ENCODE measurements at places on chromosomes 1 and 21.

DNA sequence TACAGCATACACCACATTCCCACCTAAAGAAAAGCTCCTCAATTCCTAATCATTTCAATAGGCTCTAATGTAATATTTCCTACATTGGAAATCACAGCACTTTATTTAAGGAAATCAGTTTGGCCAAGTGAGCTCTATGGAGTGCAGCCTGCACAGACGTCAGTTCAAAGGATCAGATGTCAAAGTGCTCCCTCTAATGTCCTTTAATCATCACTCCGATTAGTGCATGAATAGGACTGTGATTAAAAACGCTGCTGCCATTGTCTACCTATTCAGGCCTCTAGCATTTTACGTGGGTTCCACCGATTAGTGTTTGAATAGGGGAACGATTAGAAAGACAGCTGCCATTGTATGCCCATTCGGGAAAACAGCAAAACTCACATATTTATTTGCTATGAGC is 50.2 kb downstream of the DPYD start:
- no peak for DNase-seq

DNA sequence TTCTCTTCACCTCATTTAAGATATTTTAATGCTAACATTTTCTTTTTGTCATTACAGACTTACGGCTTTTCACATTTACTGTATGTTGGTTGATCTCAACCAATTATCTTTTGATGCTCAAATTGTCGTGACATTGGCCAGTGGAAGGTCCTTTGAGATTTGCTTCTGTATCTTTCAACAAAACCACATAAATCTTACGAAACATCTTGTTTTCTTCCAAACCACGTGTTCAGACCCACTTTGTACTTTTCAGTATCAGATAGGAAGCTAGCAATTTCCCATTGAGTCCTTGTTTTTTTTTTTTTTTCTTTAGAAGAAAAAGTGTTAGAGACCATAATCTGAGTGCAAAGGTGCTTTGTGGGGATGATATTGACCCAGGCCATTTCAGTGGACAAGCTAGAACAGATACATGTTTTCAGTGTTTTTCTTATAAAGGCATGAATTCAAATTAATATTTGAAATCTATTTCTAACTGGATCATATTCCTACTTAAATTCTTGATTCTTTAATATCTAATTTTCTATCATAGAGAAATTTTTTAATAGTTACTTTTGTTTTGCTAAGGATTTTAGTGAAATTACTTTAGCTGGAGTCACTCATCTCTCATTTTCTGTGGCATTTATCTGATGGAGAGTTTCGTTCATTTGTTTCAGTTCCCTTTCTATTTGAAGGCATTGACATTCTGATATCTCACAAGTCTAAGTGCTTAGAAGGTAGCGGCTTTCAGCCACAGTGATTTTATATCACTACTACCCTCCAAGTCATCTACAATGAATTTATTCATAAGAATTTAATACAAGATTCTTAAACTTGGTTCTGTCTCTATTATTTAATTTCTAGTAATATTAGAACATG is 26.7 kb downstream of the ATG4C start:
- DNase-seq = no peak

- DNase-seq = no peak
Observed at GRCh38 chr1:211621447-211622198, 42.7 kb upstream of the SLC30A1 start.

DNA sequence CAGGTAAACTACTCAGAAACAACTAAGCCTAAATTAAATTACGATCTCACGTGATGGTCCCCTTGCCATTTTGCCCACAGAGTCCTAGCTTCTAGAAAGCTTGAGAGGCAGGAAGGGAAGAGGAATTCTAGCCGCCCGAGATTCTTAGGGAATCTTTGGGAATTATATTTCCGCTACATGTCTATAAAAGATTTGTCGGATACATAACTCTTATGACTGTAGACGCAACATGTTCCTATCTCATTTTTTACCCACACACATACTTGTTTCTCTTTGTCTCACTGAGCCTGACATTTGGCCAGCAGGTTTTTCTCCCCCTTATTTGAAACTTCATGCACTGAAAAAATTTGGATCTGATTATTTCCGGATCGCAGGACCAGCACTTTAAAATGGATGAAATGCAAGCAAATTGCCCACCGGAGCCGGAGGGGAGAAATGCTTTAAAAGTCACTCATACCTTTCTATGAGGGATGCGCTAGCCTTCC is 5.5 kb downstream of the GLIS1 start:
- no peak for DNase-seq

DNA sequence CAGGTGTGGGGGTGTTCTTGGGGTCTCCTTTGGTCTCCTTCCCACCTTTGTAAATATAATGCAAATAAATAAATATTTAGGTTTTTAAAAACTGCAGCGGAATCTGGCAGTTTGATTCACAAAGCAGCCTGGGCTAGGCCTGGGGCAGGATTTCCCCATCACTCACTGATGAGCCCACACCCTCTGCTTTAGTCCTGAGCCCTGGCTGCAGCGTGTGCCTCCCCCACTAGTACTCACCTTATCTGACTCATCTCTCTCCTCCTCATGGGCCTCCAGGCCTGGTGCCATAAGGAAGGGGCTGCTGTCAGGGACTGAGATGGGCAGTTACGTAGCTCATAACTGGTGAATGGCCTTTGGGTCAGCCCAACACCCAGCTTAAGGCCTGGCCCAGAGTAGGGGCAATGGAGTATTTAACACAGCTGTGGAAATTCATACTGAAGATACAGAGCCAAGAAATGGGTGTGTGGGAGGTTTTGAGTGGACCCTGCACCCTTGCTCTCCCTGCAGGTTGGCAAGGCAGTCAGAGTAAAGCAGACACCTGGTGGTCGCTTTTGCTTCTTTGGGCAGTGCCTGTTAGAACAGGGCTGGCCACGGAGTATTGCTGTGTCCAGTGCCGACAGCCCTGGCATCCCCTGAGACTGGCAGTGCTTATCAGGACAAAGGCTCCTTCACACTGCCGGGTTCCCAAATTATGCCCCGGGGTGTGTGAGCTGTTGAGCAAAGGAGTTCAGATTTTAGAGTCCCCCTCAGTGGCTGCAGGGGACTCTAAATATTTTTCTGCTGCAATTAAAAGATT is 39.7 kb downstream of the AZIN2 start:
- no peak for DNase-seq

DNA sequence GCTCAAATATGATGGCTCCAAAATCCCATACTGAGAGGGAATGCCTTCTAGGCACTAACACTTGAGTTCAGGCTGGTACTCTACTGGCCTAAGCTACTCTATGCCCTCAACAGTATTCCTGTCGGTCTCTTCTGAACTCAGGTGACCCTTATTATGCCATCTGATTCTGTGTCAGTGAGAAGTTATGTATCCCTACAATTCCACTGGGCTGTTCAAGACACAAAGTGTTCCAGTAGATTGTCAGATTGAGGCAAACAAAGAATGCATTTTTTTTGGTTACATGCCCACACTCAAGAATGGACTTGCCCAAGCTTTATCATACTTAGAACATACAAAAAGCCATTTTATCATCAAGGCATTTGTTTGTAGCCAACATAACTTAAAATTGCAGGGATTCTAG is 553.8 kb upstream of the PRMT6 start:
- no peak for DNase-seq
